ENCODE measurements at places on chromosomes 6 and 20.

GRCh38 chr6:166237617-166238016 lies 70.0 kb upstream of the TBXT start:
- no peak for DNase-seq

GRCh38 chr6:139973669-139974344 lies 599.4 kb upstream of the CITED2 start:
- no peak for DNase-seq

- no peak for DNase-seq
Observed at GRCh38 chr20:366041-366718, 14.4 kb upstream of the TRIB3 start.

DNA sequence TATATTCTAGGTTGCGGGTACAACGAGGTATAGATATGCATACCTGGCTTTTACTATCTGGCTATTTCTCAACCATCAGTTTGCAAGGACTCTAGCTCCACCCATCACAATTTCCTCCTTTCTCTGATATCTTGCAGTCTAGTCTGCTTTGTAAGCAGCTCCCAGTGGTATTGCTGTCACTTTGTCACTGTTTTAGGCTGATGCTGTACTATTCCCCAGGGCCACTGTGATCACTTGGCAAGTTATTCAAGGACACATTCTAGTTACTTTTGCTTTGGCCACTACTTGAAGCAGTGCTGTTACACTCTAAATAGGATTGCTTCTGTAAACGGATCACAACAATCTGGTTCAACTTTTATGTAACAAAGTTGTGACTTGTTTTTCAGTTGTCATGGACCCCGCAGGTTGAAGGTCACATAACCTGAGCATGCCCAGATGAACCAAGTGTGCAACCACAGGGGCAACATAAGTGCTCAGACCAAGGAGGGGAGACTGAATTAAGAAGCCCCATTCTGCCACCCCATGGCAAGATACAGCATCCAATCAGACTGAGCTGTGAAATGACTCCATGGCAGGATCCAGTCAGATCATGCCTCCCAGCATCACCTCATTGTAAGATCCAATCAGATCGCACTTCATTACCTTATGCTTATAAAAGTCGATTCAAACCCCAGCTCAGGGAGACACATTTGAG lies 588.4 kb upstream of the CITED2 start:
- DNase-seq, result no peak

DNA sequence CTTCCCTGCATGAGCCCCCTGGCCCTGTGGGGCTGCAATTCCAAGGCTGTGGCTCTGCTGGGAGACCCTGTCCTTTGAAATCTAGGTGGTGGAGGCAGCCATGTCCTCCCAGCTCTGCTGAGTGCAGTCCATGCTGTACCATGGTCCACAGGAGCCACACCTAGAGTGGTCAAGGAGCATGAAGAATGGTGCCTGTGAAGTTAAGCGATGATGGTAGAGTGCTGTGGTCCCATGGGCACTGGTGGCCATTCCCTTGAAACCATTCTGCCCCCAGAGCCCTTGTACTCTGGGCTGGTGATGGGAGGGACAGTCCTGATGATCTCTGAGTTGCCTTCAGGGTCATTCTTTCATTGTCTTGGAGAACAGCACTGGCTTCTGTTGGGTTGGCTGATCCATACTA lies 55.3 kb downstream of the EFCAB8 start:
- DNase-seq, result no peak

DNA sequence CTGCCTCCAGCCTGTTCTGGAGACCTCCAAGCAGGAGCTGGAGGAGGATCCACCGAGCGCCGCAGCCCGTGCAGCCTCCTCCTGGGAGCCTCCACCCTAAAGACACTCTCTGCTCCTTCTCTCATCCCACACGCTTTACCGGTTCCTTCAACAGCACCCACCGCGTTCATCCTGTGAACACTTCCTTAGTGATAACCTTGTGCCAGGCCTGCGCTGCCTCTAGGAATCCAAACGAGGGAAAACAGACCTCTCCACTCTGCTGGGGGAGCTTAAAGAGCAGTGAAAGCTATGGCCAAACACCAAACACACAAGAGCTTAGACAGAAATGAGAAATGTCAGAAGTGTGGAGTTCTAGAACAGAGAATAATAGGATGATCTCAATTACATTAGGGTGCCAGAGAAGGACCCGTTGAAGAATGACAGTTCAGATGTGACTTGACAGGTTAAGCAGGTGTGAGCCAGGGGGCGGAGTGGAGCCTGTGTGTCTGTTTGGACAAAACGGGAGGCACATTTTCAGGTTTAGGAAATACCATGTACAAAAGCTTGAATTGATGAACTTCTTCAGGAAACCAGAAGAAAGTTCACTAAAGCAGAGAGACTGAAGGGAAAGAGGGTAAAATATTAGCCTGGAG lies 28.5 kb upstream of the HLA-DRB5 start:
- no peak for DNase-seq

DNA sequence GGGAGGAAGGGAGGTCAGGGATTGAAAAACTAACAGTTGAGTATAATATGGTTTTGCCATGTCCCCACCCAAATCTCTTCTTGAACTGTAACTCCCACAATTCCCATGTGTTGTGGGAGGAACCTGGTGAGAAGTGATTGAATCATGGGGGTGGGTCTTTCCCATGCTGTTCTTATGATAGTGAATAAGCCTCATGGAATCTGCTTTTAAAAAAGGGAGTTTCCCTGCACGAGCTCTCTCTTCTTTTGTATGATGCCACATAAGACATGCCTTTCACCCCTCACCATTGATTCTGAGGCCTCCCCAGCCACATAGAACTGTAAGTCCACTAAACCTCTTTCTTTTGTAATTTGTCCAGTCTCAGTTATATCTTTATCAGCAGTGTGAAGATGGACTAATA lies 833.4 kb upstream of the MAP3K7 start:
- no peak for DNase-seq

GRCh38 chr6:46756469-46757213 lies 9.9 kb downstream of the ANKRD66 start:
- no peak for DNase-seq

DNA sequence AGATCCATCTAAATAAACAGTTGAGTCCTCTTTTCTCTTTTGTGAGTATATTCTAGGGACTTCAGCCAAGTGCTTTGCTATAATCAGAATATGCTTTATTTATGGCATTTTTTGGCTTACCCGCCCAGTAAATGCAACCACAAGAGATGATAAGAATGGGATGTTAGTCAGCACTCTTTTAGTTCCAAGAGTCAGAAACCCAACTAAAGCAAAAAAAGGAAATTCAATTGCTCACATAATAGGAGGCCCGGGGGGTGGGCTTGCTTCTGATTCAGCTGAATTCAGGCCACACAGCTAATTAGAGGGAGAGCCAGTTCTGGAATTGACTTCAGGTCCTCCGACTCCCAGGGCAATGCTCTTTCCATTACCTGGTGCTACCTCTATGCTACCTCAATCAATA lies 250.6 kb downstream of the FARS2 start:
- no peak for DNase-seq

- no peak for DNase-seq
Observed at GRCh38 chr6:75516757-75517156, 23.2 kb upstream of the FILIP1 start.

GRCh38 chr6:54587277-54587676 lies 259.3 kb upstream of the FAM83B start:
- DNase-seq, result no peak

- no peak for DNase-seq
Observed at GRCh38 chr6:10678456-10678855, 16.0 kb downstream of the C6orf52 start.

DNA sequence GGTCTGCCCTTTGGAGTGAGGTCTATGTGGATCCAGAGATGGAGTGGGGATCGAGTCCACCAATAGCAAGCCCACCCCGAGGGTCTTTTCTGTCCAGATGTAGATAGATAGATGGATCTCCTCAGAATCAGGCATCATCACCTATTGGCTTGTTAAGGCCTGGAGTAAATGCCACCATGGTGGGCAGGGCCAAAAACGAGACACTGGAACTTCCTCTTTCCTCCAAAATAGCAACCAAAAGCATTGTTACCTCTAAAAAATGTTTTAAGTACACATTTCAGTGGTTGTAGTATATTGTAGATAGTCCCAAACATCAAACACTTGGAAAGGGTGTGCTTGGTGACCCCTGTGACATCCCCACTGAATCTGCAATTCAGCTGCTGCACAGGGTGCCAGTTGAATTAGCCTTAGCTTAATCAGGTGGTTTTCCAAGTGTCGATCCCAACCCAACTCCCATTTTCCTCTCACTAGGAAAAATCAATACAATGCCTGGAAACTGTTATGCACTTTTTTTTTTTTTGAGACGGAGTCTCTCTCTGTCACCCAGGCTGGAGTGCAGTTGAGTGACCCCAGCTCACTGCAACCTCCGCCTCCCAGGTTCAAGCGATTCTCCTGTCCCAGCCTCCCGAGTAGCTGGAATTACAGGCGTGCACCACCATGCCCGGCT lies 35.0 kb upstream of the NELFCD start:
- DNase-seq, result no peak

DNA sequence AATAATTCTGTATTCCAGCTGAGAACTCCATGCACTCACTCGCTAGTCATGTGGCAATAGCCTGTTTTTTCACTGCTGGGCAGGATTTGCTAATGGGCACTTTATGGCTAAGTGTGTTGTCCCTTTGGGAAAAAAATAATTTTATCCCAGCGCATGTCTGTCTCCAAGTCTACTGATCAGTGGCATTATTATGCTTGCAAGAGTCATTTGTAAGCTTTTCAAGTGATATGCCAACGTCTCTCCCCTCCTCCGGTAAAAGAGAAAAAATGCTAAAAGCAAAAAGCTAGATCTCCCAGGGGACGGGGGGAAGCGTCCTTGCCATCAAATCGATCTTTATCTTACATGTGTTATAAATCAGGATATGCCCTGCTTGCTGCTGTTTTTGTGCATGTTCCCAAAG lies 407.7 kb downstream of the CDH26 start:
- DNase-seq, result no peak

DNA sequence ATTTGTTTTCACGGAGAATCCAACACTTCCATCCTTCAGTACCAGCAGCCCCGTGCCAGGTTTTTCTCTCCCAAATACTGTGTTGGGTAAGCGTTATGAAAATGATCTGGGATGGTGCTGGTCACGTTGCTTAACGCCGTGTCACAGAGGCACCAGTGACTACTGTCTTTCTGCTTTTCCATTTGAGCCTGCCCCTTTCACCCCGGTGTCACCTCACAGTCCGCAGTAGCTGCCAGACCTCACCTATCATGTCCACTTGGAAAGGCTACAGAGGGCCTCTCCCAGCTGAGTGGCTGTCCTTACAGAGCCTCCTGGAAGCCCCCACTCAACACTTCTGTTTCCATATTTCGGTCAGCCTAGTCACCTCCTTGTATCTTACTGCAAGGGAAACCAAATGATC lies 176.5 kb upstream of the ARID1B start:
- no peak for DNase-seq

DNA sequence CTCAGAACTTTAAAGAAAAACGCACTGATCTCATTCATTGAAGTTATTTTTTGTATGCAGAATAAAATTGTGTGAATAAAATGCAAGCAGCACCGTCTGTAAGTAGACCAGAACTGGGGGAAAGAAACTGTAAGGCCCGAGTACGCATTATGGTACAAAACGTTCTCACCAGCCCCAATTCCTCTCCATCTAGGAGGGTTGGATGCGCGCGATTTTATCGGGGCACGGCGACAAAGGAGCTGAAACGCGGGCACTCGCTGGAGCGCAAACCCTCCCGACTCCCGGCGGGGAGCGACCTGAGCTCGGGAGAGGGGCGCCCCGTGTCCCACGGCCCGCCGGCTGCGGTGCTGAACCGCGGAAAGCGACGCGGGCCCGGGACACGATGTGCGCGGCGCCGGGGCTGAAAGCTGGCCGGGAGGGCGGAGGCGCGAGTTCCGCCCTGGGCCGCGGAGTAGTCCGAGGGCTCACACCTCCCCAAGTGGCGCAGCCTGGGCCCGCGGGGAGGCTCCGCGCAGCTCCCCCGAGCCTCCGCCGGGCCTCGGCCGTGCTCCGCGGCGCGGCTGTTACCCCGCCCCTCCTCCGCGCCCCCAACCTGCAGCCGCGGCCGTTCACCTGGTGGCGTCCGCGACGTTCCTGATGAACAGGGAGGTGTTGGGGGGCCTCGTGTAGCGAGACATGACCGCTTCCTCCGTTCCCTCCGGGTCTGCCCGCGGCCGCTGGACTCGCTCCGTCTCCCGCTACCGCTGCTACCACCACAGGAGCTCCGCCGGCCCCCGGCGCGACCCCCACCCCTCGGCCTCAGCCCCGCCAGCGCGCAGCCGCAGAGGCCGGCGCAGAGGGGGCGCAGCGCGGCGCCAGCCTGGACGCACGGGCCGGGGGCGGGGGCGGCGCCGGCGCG lies at the start of gene SRSF12:
SRSF12 (minus strand) TSS at position 861 of the 898 bp plus-strand sequence; CDS start at position 677, 184 bp downstream.
- DNase-seq, result no peak

DNA sequence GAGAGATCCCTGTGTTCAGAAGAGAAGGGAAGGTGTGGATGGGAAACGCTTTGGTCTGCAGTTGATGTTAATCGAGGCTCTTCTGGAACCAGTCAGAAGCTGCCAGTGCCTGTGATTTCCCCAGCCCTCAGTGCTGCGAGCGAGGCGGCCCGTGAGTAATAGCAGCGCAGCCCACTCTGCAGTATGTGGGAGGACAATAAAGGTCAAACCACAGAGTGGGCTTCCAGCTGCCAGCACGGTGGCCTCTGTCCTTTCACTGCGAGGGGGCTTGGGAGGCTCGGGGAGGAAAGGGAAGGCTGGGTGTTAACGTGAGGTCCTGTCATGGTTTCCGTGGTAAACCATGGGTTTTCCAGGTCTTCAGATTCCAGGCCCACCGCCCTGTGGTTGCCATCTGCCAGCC lies 32.3 kb upstream of the TAGAP start:
- no peak for DNase-seq

DNA sequence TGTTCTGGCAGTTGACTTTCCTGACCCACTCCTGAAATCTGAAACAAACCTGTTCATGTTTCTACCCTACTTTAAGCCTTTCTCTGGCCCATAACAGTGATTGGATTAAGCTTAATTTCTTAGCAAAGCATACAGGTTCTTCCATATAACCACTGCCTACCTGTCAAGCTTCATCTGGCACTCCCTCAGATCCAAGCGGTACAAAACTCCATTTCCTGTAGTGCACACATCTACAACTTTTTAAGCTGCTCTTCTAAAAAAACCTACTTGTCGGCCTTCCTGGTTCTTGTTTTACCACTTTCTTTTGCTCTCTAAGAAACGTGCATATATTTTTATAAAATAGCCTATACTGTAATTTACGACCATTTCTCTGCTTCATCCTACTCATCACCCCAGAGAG lies 916 bp upstream of the PPP1R11 start:
- DNase-seq, result no peak

DNA sequence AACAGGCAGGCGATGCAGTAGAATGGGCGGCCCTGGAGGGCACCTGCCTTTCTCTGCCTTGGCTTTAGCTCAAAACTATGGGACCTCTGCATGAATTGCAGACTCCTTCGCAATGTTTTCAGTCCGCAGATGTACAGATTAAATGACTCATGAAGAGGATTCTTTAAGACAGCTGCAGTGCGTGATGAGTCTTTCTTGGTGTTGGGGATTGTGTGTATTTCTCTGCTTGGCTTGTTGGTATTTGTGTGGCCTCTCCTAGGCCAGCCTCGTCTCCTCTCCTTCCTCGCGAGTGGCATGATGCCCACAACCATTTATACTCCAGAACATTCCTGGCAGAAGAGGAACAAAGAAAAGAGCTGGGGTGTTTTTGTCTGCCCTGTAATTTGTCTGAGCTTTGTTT lies 110.6 kb downstream of the SYNDIG1 start:
- DNase-seq, result no peak

Measured in GM12864 (cell line).